ENCODE measurements at places on chromosomes 12 and 14.

DNA sequence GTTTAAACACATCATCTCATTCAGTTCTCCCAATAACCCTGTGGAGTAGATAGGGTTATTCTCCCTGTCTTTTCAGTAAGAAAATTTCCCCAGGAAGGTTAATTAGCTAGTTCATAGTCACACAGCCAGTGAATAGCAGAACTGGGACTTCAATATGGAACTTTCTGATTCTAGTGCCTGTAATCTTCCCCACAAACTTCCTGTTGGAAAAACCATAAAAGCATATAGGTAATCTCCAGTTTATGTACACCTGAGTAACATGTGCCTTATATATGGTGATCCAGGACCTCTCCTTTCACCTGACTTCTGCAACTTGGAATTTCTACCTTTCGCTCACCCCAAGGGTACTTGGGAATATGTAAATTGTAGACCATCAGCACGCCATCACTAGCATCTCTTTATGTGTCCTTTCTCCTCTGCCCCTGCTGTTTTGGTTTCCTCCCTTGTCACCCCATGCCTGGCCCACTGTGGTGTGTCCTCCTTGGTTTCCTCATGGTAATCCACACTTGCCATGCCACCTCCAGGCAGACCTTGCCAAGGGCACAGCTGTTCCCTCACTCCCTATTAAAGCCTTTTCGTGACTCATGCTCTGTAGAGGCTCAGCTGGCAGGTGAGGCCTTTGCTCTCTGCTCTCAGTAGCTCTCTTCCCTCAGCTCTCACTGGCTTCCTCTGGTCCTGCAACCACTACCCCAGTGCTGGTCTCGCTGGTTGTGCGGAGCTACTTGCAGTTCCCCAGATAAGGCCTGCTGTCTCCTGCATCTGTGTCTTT is 16.7 kb downstream of the TBC1D30 start:
- no peak for DNase-seq

DNA sequence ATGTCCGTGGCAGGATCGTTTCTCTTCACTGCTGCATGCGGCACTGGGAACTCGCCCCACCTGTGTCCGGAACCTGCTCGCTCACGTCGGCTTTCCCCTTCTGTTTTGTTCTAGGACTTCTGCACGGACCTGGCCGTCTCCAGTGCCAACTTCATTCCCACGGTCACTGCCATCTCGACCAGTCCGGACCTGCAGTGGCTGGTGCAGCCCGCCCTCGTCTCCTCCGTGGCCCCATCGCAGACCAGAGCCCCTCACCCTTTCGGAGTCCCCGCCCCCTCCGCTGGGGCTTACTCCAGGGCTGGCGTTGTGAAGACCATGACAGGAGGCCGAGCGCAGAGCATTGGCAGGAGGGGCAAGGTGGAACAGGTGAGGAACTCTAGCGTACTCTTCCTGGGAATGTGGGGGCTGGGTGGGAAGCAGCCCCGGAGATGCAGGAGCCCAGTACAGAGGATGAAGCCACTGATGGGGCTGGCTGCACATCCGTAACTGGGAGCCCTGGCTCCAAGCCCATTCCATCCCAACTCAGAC is 1.2 kb downstream of the FOS start:
- no peak for DNase-seq

GRCh38 chr14:20719777-20720176 is 25.9 kb upstream of the EDDM3A start:
- DNase-seq = no peak

- no peak for DNase-seq
Measured at GRCh38 chr12:116159175-116159574, 118.3 kb downstream of the MED13L start.

- no peak for DNase-seq
Measured at GRCh38 chr12:92058664-92059063, 87.0 kb downstream of the BTG1 start.

DNA sequence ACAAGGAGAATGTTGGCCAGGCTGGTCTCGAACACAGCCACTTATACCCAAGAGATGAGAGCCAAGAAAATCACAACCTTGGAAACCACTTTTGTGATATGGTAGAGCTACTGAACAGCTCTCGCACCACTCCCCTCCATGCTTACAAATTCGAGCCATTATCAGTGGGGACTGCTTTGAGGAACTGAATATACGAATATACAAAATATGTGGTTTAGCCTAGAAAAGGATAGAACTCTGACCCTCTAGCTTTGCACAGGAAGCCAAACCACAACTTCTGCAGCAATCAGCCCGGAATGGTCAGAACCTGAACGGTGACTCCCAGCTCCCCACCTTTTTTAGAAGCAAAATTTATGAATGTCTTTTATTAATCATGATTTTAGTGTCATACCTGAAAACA is 129.8 kb upstream of the TMEM132C start:
- no peak for DNase-seq

- no peak for DNase-seq
Measured at GRCh38 chr12:54160769-54161480, 27.9 kb downstream of the SMUG1 start.

All from NCI-H748 treated with DMSO at 0.1 percent for 48 hours (cell line).